ENCODE measurements at places on chromosomes 16 and 17. TPM values are rescaled to one million over a fixed set of nuclear protein-coding genes. Genes with fewer than 3 reads are reported as not detected.

Gene WFDC1
- 22.2 TPM for polyA plus RNA-seq

Gene SLC5A11
- polyA plus RNA-seq: not detected

Gene RNU2-1
- polyA plus RNA-seq: 3.4 TPM

Gene PRKCB
- polyA plus RNA-seq: 1.5 TPM

Gene PIP4K2B
- 23.3 TPM for polyA plus RNA-seq

Gene ABCA5
- polyA plus RNA-seq: 4.5 TPM

Gene CBX4
- polyA plus RNA-seq: 43.6 TPM

Gene OR3A2
- not detected for polyA plus RNA-seq

Gene RRAD
- 318 TPM for polyA plus RNA-seq

Gene C17orf107
- polyA plus RNA-seq: 1.6 TPM

Gene KCNJ2
- 0.14 TPM for polyA plus RNA-seq

Gene KDM8
- polyA plus RNA-seq: 10.5 TPM

Gene CBLN1
- polyA plus RNA-seq: 0.42 TPM

Gene ADGRG3
- 0.41 TPM for polyA plus RNA-seq

Gene EFCAB13
- 8.1 TPM for polyA plus RNA-seq

Gene TBC1D3
- polyA plus RNA-seq: not detected

Gene SLC13A2
- not detected for polyA plus RNA-seq

Gene CCL7
- polyA plus RNA-seq: not detected

Gene ARHGAP27
- 5.6 TPM for polyA plus RNA-seq

Gene MFSD11
- polyA plus RNA-seq: 68.1 TPM

Gene RCVRN
- not detected for polyA plus RNA-seq

Gene MYOCD
- polyA plus RNA-seq: 70.8 TPM

Gene CX3CL1
- polyA plus RNA-seq: 0.41 TPM

Gene SLC38A8
- polyA plus RNA-seq: not detected

Gene MT3
- 1.0 TPM for polyA plus RNA-seq

Gene SNX20
- not detected for polyA plus RNA-seq

Gene SPATA32
- polyA plus RNA-seq: not detected

Gene B9D1
- 65.7 TPM for polyA plus RNA-seq

Gene FBXW10
- not detected for polyA plus RNA-seq

All from cardiac muscle cell (in vitro differentiated cells and primary cell).